NCI-H2029 (cell line): ENCODE measurements at places on chromosomes 5 and 9.
A peak's percentile ranks its signal among the peaks of the same experiment; 100 is the strongest.

DNA sequence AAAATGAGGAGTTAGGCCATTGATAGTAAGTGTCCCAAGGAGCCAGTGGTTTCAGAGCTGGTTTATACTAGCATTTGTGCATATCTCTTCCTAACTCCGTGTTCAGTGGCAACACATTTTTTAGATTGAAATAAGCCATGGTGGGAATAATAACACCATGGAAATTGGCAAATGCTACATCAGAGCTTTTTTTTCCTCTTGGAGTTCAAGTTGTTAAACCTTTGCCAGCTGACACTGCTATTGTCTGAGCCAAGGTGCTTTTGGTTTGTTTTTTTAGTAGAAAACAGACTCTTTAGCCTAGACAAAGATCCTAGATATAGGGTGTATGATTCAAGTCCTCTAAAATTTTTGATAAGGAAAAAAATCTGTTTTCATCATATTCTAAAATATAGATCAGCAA, 2.8 kb downstream of the ACO1 start:
- no peak for DNase-seq

GRCh38 chr9:5578698-5579085, 50.2 kb upstream of the RIC1 start:
- DNase-seq: no peak

DNA sequence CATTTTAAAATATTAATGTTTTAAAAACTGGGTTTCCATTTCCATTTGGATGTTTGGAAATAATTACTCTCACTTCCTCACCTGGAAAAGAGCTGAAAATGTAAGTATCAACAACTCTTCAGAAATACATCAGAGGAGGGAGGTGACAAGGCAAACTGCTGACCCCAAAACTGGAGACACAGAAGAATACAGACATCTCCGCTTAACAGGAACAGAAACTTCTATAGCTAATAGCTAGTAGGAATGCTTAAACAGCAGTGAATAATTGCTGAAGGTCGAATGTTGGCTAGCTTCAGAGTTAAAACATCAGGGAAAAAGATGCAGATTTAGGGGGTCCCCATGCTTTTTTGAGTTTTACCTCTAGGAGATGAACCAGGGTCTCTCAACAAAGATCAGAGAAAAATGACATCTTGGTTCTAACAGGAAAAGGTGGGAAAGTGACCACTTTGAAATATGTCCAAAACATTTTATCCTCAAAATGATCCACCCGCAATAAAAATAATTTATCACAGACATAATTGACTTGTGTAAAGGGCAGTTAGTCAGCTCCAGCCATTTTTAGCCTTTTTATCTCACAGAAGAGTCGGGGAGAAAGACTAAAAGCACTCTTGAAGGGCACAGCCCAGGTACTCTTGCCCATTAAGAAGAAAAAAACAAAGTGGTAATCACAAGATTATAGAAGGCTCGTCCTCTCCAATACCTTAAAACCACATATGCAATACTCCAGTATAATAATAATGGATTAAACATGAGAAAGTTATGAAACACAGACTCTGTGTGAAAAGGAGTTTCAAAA, 1474.9 kb downstream of the EFNA5 start:
- DNase-seq: no peak

GRCh38 chr9:95109456-95109855, 208.1 kb downstream of the FANCC start:
- no peak for DNase-seq

DNA sequence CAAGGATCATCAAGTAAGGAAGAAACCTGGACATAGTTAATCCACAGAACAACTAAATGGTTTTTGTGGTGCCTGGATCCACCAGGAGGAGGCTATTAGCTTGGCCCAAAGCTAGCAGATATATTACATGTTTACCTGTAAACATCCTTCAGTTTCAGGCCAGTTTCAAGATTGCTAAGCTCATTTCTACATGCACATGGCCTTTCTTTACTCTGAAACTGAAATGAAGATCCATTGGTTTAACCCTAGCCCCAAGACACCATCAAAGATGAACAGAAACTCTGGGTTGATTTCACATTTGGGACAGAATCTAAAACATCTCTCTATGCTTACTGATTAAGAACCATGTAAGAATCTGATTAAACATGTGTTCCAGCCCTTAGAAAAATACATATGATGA, 611.8 kb downstream of the TLE1 start:
- DNase-seq: no peak

GRCh38 chr5:111422747-111423720, 89.3 kb downstream of the STARD4 start:
- no peak for DNase-seq

DNA sequence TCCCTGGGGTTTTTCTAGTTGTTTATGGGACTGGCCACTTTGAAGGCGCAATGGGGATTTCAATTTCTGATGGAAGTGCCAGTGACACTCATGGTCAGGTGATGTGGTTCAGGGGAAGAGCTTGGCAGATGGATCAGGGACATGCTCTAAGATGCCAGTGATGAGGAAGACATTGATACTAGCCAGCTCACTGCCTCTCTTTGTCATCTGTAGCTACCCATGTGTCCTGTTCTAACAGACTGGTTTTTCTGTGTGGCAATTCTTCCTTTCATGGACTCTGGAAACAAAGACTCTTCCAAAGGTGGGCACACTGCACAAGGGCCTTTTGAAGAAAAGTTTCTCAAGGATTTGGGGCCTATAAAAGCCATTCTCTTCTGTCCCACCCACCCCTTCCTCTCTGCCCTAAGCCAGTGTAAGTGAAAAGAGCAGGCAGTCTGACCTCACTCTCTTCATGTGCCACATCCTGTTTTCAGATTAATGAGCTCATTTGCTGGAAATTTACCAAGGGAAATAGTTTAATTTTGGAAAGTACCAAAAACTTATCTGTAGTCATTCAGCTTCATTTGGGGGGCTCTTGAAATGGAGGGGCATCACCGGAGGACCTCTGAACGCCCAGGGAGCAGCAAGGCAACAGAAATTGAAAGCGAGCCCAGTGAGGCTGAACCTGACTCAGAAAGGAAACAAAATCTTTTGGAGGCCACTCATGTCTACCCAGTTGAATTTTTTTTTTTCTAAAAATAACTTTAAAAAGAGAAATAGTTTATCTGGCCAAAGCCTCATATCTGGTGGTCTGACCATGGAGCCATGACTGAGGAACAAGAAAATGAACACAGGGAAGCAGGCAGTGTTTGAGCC, 4.9 kb upstream of the TRAF1 start:
- peak; percentile 52 for DNase-seq

GRCh38 chr9:68933434-68934328, 80.2 kb downstream of the PRKACG start:
- no peak for DNase-seq

DNA sequence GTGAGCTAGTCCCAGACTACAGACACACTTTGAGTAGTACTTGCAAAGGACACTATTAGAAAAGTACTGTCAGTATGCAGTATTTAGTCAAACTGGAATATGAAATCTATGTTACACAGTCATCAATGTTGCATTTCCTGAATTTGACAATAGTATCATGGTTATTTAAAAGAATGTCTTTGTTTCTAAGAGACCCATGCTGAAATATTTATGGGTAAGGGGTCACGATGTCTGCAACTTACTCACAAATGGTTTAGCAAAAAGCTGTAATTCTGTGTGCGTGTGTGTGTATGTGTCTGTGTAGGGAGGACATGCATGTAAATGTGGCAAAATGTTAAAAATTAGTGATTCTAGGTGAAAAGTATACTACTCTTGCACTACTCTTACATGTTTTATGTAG, 105.6 kb downstream of the GOLPH3 start:
- no peak for DNase-seq

- DNase-seq: no peak
These were observed 151.0 kb downstream of the ENTREP1 start for GRCh38 chr9:69476016-69476415.

- no peak for DNase-seq
These were observed 219.1 kb upstream of the ELAVL2 start for GRCh38 chr9:24045150-24045549.

DNA sequence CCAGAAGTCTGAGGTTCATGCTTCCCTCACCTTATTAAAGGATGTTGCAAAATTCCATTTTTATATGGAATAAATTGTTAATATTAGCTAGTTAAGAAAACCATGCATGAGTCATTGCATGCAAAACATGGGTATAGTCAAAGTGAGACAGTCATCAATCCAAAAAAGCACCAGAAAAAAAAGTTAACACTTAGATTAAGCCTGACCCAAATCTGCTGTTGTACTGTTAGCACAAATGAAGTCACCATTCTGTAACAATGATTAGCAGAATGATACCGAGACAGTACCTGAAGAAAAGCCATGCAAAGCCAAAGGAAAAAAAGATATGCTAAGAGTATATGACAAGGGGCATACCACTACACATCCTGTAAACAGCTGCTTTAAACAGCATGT, 49.5 kb downstream of the PKD2L2 start:
- no peak for DNase-seq

GRCh38 chr5:133565993-133566392, 46.3 kb downstream of the FSTL4 start:
- DNase-seq: no peak

- no peak for DNase-seq
These were observed 25.8 kb upstream of the CD180 start for GRCh38 chr5:67222243-67223025.

DNA sequence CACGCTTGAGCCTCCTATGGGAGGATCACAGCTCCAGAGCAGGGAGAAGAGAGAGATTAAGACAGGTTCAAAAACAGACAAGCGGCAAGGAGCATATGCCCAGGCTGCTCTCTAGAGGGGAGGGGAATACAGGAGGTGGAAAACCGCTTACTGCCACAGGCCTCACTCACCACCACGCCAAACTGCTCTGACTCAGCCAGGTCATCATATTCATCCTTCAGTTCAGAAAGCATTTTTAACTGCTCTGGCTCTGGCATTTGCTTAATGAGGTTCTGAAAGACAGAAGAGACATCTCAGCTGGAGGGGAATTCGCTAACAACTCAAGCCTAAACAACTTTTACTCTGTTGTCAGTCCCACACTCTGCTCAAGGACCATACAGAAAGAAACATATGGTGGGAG, 40.1 kb downstream of the PCDHGC5 start:
- no peak for DNase-seq

- no peak for DNase-seq
These were observed 108.7 kb upstream of the NFIL3 start for GRCh38 chr9:91532325-91532724.

DNA sequence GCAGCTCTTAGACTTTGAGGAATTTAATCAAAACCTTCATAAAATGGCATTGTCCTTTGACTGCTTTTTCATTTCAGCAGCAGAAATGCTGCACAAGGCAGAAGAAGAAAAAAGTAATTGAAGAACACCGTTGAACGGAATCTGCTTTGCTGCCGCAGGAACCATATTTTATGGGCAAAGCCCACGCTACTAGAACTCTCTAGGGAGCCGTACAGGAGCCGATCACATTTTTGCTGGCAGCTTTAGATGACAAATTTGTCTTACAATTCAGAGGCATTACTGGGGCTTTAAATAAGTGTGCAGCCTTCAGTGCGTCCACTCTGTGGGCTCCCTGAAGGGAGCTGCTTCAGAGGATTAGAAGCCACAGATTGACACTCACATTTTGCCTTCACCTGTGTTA, 5.4 kb downstream of the CFAP90 start:
- no peak for DNase-seq

DNA sequence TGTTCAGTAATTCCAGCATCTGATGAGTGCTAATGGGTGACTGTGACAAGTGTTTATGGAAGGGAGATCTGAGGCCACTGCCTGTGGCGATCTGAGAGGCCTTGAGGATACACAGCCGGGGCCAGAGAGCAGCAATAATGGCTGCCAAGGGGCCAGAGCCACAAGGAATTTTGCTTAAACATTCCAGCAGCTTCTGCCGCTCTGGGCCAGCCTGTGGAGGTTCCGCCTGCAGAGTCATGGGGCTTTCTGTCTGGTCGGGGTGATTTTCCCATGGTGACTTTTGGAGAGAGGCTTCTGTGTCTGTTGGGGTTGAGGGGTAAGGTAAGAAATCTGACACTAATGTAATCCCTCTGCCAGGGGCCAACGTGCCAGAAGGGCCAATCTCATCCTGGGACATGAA, 353.5 kb downstream of the ADAMTS6 start:
- DNase-seq: no peak

DNA sequence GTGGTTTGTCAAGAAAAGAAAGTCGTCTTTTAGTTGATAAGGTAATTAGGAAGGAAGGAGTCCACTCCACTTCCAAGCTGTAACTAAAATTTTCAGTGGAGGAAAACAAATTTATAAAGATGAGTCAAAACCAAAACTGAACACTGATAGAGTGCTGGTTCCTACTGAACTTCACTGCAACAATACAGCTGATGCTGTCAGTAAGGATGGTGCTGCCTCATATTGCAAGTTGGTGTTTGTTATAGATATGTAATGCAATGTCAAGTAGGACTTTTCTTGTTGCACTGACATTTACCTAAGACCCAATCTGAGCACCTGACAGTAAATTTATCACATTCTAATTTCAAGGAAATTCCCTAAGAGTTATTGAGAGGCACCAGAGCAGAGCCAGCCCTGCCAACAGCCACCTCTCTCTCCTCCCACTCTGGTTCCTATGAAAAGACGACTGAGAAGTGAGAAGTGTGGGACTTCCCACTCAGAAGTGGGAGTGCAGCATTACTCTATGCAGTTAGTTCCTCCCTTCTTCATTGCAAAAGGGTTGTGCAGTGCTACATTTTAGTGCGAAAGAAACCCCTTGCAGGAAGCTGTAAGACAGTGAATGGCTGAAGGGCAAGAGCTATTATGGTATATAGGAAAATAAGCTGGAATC, 350.8 kb downstream of the NFIB start:
- DNase-seq: no peak

DNA sequence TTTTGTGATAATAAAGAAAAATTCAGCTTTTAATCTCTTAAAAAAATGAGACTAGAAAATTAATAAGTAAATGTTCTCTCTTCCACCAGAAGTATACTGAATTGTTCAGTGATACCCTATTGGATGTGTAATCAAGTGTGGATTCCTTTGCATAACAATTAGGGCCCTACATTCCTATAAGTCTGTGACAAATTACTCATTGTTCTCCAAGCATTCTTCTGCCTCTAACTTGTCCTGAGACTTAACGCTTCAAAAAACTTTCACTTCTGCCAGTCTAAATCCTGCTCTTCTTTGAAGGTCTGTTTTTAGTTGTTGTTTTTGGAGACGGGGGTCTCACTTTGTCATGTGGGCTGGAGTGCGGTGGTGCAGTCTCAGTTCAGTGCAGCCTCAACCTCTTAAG, 9.2 kb upstream of the DDX46 start:
- DNase-seq: no peak
